ENCODE measurements at places on chromosomes 6 and 20.

DNA sequence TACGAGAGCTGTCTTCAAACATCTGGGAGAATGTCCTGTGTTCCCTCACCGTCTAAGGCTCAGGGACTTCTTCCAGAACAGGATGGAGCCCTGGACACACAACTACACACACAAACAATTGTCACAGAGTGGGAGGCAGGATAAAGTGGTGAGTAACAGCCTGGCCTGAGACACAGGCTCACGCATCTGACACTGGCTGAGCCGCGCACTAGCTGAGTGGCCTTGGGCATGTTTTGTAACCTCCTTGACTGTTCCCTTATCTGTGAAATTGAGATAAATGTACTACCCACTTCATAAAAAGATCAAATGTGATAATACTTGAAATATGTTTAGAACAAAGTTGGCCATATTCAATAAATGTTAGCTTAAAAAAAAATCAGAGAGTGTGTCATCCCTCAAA is 132.4 kb upstream of the ARMC2 start:
- no peak for DNase-seq

DNA sequence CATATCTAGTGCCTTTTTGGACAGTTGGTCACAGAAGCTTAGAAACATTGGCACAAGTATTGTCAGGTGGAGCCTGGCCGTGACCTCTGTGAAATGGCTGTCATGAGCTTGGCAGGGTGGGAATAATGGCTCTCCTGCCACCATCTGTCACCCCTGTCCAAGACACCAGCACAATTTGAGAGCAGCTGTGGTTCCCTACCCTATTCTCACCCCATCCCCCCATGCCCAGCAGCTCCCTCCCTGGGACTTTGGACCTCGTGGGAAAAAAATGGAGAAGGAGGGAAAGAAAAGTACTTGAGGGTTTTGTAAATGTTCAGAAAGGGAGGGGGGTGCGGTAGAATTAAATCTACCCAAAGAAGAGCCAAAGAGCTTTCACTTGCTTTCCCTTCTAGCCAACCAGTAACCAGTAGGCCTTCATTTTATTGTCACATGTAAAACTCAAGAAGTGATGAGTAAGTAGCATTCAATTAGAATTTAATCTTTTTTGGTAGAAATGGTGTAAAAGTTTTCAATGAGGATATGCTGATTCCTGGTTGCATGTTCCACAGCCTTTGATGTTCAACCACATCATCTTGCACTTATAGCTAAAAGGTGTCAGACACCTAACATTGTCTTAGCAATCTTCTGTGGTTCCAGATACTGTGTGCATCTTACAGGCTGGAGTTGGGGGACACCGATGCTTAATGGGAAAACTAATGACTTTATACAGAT is 263.5 kb upstream of the TAB2 start:
- DNase-seq, result no peak

GRCh38 chr6:36195471-36196112 is 952 bp upstream of the BRPF3 start:
- DNase-seq, result no peak

GRCh38 chr20:52441710-52442109 is 250.1 kb upstream of the ZFP64 start:
- no peak for DNase-seq

DNA sequence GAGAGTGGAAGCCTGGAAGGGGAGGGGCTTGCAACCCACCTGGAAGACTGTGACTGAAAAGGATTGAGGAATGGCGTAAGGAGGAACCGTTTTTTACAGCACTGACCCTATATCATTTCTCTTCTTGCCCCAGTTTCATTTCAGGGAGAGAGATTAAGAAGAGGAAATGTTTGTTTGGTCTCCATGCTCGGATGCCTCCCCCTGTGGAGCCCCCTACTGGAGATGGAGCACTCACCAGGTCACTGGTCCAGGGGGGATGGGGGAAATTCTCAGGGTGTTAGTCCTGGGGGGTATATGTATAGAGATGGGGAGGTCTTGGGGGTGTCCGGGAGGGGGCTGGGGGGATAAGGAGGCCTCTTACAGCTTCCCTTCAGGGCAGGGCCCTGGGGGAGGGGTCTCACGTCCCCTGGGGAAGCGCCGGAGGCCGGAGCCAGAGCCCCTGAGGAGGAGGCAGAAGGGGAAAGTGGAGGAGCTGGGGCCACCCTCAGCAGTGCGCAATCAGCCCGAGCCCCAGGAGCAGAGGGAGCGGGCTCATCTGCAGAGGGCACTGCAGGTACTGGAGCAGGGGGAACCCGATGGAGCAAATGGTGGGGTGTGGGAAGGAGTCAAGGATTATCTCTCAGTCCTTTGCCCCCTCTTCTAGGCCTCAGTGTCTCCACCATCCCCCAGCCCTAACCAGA is 3.2 kb downstream of the CUTA start:
- no peak for DNase-seq

DNA sequence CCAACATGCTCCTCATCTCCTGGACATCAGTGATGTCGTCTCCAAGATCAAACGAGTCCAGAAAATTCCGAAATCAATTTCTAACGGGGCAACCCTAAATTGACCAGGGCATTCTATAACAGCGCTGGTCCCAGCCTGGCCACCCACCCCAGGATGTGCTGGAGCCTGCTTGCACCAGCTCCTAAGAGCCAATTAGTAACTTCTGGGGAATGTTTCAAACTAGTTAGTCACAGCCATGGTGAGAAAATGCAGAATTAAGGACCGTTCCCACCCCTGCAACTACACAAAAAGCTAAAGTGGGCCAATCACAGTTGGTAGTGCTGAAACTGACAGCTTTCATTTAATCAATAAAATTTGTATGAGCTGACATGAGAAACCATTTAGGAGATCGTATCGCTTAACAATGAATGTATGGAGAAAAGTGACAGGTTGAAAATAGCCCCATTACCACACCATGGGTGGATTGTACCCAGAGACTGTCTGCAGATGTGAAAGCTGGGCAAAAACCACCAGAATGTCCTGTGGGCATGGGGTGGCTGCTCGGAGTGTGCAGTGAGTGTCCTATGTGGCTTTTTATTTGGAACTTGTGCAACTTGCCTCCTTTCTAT is 165.7 kb upstream of the AFDN start:
- no peak for DNase-seq

DNA sequence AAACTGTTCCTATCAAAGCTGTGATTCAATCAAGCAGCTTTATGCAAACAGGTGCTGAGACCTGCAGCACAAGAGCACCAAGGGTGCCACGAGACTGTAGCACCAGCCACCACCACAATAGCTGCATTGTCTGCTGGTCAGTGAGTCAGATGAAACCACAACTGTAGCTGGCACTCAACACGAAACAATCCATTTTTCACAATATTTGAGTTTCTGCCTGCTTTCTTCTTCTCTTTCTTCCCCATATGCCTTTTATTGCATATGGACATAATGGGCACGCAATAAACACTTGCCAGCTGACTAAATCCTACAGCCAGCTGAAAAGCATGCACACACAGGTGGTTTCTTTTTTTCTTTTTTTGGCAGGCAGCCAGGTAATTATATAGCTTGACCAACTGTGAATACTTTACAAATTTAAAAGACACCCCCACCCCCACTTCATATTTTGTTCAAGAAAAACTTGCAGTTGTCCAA is 16.6 kb downstream of the SLC2A12 start:
- peak; percentile 58 for DNase-seq

- DNase-seq, result no peak
These were observed 3.1 kb downstream of the RHAG start for GRCh38 chr6:49633541-49633940.

GRCh38 chr6:163965426-163966348 is 551.2 kb downstream of the QKI start:
- DNase-seq, result peak; percentile 54

- peak; percentile 40 for DNase-seq
These were observed 11.0 kb downstream of the UQCC2 start for GRCh38 chr6:33700391-33701050.

DNA sequence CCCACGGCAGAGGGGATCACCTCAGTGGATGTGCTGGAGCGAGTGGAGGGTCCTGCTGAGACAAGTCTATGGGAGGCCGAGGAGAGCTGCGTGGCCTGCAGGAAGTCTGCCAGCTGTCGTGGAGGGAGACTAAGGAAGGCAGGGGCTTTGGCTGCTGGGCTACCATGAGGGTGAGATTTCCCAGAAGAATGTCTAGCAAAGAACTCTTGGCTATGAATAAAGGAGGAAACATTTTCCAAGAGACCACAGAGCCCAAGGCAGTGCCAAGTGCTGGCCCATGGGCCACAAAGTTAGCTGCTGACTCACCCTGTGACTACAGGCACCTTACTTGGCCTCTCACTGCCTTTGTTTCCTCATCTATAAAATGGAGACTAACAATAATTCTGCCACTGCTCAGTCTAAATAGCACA is 73.4 kb downstream of the PRDM1 start:
- peak; percentile 91 for DNase-seq

DNA sequence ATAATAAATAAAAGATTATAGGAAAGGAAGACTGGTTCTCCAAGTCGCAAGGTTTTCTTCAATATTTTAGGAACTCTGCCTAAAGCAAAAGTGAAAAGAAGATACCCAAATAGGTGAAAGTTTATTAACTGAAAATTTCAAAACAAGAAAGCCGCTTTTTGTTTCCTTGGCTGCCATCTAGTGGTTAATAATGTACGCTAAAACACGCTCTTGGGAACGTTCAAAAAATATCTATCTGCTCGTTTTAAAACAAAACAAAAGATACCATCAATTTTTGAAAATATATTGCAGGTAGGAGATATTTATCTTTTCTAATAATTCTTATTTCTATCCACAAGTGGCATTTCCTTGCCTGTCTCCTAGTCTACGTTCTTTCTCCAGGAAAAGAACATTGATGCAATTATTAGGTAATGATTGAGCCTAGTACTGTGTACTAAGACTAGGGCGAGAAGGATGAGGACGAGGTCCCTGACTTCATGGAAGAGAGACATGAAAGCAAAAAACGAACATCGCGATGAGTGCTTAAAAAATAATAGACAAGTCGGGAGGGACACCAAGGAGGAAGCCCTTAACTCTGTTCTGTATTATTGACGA is 97.2 kb downstream of the SPTLC3 start:
- peak; percentile 22 for DNase-seq

DNA sequence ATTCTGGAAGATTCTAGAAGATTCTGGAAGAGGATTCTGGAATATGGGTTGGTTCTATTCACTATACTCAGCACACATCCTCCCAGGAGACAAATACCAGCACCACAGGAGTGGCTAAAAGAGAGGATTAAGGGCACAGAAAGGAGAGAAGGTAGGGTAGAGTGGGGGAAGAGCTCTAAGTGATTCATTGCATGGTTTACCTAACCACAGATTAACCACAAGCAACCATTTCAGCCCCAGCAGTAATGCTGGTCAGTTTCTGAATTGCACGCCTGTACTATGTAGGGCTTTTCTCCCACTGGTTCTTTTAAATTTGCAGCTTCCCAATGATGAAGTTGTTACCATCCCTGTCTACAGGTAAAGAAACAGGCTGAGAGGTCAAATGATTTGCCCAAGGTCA is 192.7 kb upstream of the PMEPA1 start:
- peak; percentile 73 for DNase-seq

- DNase-seq, result no peak
These were observed 367 bp upstream of the PCIF1 start for GRCh38 chr20:45934046-45934585.

GRCh38 chr6:130057495-130057894 is 39.1 kb downstream of the L3MBTL3 start:
- DNase-seq, result no peak
